ENCODE measurements at places on chromosomes 3 and 15.

DNA sequence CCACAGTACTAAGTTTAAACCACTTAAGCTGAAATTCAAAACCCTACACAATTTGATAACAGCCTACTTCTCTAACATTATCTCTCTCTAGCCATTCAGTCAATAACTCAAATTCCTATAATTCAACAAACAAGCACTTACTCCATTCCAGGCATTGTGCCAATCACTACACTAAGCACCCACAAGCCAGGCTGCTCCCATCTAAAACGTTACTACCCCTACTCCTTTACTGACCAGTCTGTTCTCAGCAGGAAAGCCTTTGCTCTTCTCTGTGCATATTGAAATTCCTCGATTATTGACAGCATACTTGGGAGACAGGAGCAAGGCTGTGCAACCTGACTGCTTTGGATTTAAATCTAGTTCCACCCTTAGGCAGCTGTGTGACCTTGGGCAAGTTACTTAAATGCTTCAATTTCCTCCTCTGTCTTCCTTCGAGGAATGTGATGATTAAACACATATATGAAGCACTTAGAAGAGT is 177.2 kb upstream of the THBS1 start:
- no peak for DNase-seq

GRCh38 chr15:57634290-57634689 is 42.6 kb downstream of the MYZAP start:
- DNase-seq: no peak

DNA sequence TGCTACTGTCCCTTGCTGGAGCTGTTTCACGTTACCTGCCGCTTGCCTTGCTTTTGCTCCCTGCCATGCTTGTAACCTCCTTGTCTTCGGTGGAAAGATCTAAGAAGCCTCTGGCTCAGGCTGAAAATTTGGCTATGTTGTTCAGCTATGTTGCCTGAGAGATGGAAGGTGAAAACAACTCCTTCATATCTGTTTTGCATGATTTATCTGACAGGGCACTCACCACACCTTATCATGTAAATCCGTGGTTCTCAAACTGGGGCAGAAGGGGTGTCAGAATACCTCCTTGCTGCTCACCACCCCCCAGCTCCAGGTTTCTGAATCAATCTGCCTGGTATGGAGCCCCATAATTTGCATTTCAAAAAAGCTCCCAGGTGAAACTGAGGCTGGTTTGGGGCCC is 6.5 kb upstream of the CORO2B start:
- no peak for DNase-seq

- no peak for DNase-seq
These were observed 857 bp downstream of the AEN start for GRCh38 chr15:88621789-88622604.

- no peak for DNase-seq
These were observed 3.4 kb downstream of the SLC25A26 start for GRCh38 chr3:66224220-66224619.

DNA sequence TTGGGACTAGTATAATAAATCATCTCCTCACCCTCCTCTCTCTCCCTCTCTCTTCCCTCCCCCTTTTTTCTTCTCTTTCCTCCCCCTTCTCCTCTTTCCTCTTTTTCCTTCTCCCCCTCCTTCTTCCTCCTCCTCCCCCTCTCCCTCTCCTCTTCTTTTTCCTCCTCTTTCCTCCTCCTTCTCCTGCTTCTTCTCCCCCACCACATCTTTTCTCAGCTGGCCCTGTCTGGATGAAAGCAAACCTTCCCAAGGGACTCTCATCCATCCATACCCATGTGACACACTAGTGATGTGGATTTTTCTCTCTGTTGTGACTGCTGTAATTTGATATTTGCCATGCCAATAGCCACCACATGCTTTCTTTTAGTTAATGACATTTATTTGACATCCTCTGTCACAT is 127.2 kb downstream of the EBLN2 start:
- DNase-seq: no peak

GRCh38 chr3:24225385-24225950 is 269.2 kb downstream of the THRB start:
- DNase-seq: no peak

DNA sequence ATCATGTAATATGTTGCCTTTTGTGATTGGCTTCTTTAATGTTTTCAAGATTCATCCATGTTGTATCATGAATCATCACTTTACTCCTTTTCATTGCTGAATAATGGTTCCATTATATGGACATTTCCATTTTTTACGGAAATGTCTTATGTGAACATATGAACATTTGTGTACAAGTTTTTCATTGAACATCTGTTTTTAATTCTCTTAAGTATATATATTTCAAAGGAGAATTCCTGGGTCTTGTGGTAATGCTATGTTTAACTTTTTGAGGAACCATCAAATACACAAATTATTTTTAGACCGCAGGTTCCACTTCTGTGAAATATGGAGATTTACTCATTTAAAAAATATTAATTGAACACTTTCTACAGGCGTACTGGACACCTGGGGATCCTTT is 85.7 kb downstream of the ARIH1 start:
- no peak for DNase-seq

DNA sequence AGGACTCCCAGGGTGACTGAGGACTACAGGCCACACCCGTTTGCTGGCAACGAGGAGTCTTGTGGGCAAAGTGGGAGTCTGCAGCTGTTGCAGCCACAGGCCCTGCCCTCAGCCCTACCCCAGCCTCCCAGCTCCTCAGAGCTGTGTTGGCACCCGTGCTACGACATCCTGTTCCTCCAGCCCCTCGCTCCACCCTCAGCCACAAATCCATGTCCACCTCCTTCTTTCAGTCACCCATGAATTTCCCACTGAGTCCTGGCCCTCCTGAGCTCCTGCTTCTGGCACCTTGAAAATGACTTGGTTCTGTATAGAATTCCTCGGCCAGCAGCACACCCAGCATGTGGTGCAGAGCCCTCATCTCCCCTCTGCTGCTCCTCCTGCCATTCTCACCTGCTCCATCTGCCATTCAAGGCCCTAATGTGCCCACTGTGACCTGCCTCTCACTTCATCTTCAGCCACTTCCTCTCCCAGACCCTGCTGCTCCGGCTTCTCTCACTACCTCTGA is 20.9 kb upstream of the VILL start:
- DNase-seq: no peak

- no peak for DNase-seq
These were observed 24.7 kb downstream of the PARP14 start for GRCh38 chr3:122705379-122705778.

DNA sequence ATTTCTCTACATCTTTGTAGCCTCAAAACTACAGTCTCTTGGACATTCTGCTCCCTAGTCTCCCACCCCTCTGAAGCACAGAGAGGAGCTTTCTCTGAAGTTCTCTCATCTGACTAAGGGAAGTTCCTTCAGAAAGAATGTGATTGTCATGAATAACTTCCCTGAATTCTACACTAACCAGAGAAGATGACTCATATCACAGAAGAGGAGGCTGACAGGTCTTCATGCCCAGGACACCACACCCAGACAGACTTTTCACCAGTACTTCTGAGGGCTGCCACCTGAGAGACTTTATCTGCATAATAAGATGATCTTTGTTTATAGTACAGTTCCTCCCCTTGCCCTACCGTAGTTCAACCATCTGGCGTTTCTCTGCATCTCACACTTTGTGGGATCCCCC is 52.8 kb downstream of the CDIN1 start:
- DNase-seq: no peak

DNA sequence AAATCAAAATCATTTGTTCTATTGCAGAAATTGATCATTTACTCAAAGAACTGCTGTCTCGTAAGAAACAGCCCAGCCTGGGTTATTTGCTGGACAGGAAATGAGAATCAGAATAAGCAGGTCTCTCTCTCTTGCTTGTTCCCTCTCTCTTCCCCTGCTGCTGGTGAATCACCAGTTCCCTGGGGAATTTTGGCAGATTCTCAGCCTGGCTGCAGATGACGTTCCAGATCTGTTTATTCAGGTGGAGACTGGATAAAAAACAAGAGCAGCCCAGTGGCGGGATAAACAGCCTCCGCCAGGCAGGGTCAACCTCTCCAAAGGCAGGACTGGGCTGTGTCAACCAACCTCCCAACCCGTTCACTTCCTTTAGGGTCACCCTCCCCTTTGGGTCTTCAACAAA is 72.1 kb downstream of the LRIG1 start:
- DNase-seq: no peak

GRCh38 chr15:97783240-97783639 is 177.3 kb upstream of the ARRDC4 start:
- DNase-seq: no peak

- DNase-seq: no peak
These were observed 329.2 kb downstream of the GRM7 start for GRCh38 chr3:7190095-7190494.

DNA sequence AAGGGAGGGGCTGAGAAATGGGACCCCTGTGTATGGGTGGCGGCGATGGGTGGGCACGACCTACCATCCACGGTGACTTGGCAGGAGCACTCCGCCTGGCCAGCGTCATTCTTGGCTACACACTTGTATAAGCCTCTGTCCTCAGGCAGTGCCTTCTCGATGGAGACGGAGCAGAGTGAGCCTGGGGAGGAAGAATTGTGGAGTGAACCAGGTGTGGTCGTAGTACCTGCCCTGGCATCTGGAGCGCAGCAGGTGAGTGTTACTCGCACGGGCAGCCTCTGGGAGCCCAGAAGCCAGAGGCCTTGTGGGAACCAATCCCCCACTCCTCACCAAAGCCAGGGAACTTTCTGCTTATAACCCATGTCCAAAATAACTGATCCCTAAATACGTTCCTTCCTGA is 107.8 kb upstream of the HACD2 start:
- DNase-seq: no peak

GRCh38 chr15:100663915-100664281 is 61.5 kb downstream of the ASB7 start:
- DNase-seq: no peak
